Tibial nerve (tissue), 4 donors: ENCODE measurements at places on chromosomes 11 and 22.

DNA sequence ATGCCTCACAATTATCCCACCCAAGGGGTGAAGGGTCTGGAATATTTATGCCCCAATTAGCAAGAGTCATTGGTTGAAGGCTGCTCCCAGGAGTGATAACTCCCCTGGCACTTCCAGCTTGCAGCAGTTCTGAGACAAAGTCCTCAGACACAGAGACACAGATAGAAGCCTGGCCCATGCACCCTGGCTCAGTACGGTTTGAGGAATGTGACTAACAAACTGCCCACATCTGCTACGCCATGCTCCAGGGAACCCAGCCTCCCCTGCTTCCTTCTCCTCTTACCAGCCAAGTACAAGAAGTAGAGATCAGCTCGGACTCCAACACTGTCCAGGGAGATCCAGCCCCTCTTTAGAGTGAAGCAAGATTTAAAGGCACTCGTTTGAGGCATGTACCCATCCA, 48.5 kb upstream of the BMAL1 start:
- H3K27ac ChIP-seq, result peak overlapping the region; percentile 29
- H3K4me1 ChIP-seq, result peaks cover 9% of the 10 kb centered on the region
- H3K27me3 ChIP-seq, result no peaks in the 10 kb centered on the region
- no peaks in the 10 kb centered on the region for H3K36me3 ChIP-seq
- DNase-seq, result no peak

DNA sequence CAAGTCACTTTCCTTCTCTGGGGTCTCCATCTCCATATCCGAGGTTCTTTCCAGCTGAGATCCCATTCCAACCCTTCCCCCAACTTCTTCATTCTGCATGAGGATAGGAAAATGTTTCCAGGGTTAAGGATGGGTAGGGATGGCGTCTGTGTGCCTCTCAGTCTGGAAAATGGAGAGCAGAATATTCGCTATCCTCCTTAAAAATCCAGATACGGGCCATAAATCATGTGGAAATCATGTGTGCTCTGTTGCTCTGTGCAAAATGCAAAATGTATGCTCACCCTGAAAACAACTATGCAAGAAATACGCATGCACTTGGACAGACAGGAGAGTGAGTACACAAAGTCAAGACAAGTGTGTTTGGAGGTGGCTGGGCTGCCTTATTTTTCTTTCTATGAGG, 3.2 kb downstream of the CREB3L1 start:
- H3K27me3 ChIP-seq, result peaks cover 49% of the 10 kb centered on the region
- H3K36me3 ChIP-seq, result no peaks in the 10 kb centered on the region
- no peak for DNase-seq
- H3K4me3 ChIP-seq, result no peak overlapping the region
- peaks cover 17% of the 10 kb centered on the region for H3K4me1 ChIP-seq
- no peak overlapping the region for H3K27ac ChIP-seq

DNA sequence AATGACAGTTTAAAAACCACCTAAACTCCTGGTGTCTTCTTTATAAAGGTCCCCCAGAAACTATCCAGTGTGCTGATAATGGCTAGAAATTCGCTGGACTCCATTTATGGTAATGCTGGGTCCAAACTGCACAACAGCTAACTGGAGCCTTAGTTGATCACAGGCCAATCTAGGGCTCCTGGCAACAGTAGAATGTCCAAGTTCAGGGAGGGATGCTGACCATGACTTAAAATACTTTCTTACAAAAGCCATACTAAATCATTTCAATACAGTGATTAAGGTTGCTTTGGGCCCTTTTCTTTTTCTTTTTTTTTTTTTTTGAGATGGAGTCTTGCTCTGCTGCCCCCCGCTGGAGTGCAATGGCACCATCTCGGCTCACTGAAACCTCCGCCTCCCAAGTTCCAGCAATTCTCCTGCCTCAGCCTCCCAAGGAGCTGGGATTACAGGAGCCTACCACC, 14.5 kb upstream of the GAB2 start:
- no peak overlapping the region for H3K27ac ChIP-seq
- DNase-seq, result no peak
- H3K36me3 ChIP-seq, result no peaks in the 10 kb centered on the region
- H3K4me3 ChIP-seq, result no peak overlapping the region
- no peaks in the 10 kb centered on the region for H3K4me1 ChIP-seq
- H3K27me3 ChIP-seq, result no peaks in the 10 kb centered on the region

GRCh38 chr22:46421267-46421666, 85.8 kb downstream of the TRMU start:
- H3K4me1 ChIP-seq, result no peaks in the 10 kb centered on the region
- no peak overlapping the region for H3K27ac ChIP-seq
- H3K27me3 ChIP-seq, result no peaks in the 10 kb centered on the region
- no peaks in the 10 kb centered on the region for H3K36me3 ChIP-seq
- no peak overlapping the region for H3K4me3 ChIP-seq
- DNase-seq, result no peak

DNA sequence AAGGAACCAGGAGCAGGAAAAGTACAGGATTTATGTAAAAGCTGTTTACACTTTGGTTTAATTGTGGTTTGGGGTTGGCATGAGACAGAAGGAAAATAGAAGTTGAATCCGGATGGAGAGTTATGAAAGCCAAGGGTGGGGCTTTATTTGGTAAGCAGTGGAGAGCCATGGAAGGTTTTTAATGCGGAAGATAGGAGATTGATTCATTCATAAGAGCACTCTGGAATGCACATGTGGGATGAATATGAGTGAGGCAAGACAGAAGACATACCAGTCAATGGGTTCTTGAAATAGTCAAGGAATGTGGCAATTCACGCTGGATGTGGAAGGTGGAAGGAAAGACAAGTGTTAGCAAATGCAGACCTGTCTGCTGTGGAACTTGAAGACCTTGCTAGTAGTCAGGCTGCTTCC, 9.3 kb upstream of the GLB1L3 start:
- H3K27me3 ChIP-seq, result no peaks in the 10 kb centered on the region
- H3K4me1 ChIP-seq, result peaks cover 16% of the 10 kb centered on the region
- DNase-seq, result no peak
- H3K36me3 ChIP-seq, result no peaks in the 10 kb centered on the region
- H3K27ac ChIP-seq, result no peak overlapping the region
- H3K4me3 ChIP-seq, result no peak overlapping the region
